ENCODE measurements at places on chromosomes 13 and 19. TPM values are rescaled to one million over a fixed set of nuclear protein-coding genes. Genes with fewer than 3 reads are reported as not detected.

DNA sequence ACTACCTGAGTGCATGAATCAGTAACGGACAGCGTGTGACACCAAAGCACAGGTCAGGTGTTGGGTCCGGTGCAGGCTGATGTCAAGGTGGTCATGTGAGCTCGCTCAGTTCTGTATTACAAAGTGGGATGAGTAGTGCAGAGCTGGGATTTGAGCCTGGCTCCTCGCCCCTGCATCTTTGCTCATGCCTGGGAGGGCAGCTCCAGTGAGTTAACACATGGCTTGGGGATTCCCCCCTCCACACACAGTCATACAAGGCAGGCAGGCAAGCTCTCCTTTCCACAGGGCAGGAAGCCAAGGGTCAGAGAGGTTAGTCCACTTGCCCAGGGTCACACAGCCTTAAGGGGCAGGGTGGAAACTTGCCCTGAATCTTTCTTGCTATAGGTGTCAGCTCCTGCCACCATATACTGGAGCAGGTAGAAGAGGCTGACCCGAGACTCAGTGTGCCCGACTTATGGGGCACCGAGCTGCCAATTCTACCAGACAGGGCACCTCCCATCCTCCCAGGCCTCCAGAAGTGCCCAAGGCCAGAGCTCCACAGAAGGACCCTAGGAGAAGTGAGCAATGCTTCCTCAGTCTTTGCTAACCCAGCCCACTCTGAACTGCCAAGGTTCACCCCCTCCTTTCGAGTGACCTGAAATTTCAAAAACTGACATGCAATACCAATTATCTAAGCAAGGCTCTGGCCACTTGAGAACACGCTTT, 35.4 kb downstream of the ZNF787 start:
- DNase-seq, result no peak
- H3K27ac ChIP-seq, result no peak overlapping the region

DNA sequence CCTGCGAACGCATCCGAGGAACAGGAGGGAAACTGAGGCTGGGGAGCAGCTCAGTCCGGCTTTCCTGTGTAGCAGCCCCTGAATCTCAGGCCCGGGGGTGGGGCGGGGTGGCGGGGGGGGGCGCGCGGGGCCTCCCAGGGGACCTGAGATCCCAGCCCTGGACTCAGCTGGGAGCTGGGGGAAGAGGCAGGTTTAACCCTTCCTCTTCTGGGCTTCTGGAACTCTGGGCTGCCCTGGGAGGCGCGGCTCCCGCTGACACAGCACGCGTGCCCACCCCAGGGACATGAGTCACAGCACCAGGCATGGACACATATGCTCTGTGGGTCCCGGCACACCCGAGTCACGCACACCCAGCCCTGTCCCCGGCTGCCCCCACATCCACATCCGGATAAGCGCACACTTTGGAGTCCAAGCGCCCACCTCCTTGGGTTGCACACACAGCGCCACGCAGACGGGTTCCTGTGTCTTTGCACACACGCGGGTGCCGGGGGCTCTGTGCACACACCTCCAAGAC, 3.5 kb upstream of the CIRBP start:
- H3K27ac ChIP-seq, result peak overlapping the region; percentile 73
- peaks cover 36% of the 10 kb centered on the region for H3K4me1 ChIP-seq
- no peaks in the 10 kb centered on the region for H3K27me3 ChIP-seq
- H3K36me3 ChIP-seq, result no peaks in the 10 kb centered on the region

DNA sequence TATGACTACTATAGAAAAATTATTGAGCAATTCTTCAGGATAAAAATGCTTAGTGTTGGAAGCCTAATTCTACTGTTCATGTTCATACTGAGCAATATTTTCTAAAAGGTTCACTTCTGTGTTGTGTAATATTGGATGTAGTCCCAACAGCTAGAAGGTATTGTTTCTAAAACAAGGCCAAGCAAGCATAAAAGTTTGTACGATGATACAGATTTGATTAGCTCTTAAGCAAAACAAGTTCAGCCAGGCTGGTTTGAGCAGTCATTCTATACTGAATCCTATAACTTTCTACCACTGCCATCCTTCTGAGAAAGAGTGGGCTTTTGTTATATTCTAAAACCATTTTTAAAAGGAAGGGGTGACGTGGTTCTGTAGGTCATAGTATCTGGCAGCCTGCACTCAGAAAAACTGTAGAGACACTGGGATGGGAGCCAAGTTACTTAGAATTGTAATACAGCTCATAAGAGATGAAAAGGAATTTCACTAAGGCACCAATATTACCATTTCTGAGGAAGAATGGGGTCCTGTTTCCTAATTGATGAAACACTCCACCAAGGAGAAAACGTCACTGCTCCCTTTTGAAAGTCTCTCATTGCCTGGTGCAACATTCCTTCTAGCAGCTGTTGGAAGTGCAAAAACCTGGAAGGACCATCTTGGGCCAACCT, 275.0 kb upstream of the DACH1 start:
- no peaks in the 10 kb centered on the region for H3K36me3 ChIP-seq
- no peak overlapping the region for H3K27ac ChIP-seq
- H3K4me1 ChIP-seq, result peaks cover 2% of the 10 kb centered on the region
- DNase-seq, result no peak

DNA sequence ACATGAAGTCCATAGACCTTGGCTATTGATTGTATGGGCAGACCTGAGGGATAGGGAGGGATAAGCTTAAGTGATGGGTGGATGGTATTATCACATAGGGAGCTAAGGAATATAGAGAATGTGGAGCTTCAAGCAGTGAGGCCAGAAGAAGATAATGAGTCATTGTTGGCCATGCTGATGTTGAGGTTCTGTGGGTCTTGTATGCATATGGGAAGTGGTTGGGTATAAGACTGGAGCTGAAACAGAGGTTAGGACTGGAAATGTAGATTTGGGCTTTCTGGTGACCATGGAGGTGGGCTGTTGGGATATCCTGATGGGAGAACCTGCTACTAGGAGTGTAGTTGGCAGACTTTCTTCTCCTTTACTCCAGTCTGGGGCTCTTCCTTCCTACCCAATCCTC, 73.7 kb upstream of the TSC22D1 start:
- H3K27me3 ChIP-seq, result no peaks in the 10 kb centered on the region
- H3K36me3 ChIP-seq, result no peaks in the 10 kb centered on the region
- H3K4me3 ChIP-seq, result no peak overlapping the region
- no peak overlapping the region for H3K27ac ChIP-seq

- H3K27me3 ChIP-seq, result no peaks in the 10 kb centered on the region
Measured at GRCh38 chr19:8846819-8847218, 14.6 kb downstream of the MBD3L1 start.

GRCh38 chr19:45650722-45651121, 11.5 kb upstream of the EML2 start:
- H3K4me1 ChIP-seq, result no peaks in the 10 kb centered on the region
- no peak overlapping the region for H3K4me3 ChIP-seq
- H3K36me3 ChIP-seq, result no peaks in the 10 kb centered on the region

GRCh38 chr13:91401920-91402319, 3.5 kb downstream of the GPC5 start:
- no peaks in the 10 kb centered on the region for H3K36me3 ChIP-seq
- peaks cover 18% of the 10 kb centered on the region for H3K4me1 ChIP-seq
- no peak overlapping the region for H3K27ac ChIP-seq

DNA sequence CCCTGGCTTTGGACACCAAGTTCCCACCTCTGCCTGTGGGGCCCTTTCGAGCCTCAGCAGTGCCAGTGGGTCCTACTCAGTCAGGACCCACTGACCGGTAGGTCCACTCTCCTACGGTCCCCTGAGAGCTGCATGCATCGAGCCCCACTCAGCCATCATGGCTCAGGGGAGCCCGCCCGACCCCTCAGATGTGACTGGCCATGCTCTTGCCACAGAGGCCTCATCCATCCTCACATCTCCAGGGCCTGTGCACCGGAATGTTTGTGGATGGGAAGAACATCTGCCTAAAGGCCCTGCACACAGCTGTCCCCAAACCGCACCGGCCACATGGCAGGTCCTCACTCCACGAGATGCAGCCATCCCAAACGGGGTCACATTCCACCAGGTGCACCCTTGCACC, 52.6 kb upstream of the C13orf46 start:
- H3K4me3 ChIP-seq, result no peak overlapping the region
- no peak overlapping the region for H3K27ac ChIP-seq
- H3K36me3 ChIP-seq, result no peaks in the 10 kb centered on the region
- no peak for DNase-seq
- H3K27me3 ChIP-seq, result no peaks in the 10 kb centered on the region

The MCF2L gene
- total RNA-seq, result 9.1 TPM

The OR4F17 gene
- total RNA-seq, result not detected

The FBXO27 gene
- total RNA-seq, result 4.3 TPM

The KLF1 gene
- not detected for total RNA-seq
